ENCODE measurements at places on chromosomes 12 and 14.

GRCh38 chr14:97306760-97307246 is 509.6 kb downstream of the VRK1 start:
- DNase-seq, result no peak

DNA sequence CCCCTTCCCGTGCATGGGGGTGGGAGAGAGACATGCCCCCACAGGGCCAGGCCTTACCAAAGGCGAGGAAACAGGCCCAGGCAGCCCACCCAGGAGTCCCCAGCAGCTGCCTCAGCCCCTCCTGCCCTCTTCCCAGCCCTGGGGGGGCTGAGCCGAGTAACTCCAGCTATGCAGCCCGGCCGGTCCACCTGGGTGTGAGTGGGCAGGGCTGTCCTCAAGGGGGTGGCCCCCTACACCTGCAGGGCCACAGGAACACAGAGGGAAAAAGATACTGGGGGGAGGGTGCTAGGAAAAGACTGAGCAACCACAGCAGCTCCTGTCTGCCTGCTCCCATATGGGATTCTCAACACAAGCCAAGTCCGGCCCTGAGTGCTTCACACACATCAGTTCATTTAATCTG is 7.6 kb downstream of the FIGNL2 start:
- no peak for DNase-seq

DNA sequence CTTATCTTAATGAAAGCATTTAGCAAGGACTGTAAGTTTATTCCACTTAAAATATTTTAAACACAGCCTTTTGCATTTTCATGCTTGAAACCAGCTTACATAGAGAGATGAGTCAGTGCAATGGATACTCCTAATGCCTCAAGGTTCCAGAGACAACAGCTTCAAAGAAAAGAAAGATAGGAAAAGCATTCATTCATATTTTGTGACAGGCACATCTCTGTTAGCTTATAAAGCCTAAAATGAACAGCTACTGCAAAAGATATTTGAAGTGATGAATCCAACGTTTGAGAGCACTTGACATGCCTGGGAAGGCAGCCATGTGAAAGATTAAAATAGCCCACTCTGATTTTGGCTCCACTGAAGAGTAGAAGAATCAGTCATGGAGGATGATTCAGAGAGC is 814.5 kb downstream of the RPS29 start:
- DNase-seq, result no peak

GRCh38 chr12:27951898-27952297 is 20.6 kb downstream of the PTHLH start:
- DNase-seq, result no peak

- peak; percentile 18 for DNase-seq
Observed at GRCh38 chr12:52380271-52380694, 5.2 kb downstream of the KRT84 start.

DNA sequence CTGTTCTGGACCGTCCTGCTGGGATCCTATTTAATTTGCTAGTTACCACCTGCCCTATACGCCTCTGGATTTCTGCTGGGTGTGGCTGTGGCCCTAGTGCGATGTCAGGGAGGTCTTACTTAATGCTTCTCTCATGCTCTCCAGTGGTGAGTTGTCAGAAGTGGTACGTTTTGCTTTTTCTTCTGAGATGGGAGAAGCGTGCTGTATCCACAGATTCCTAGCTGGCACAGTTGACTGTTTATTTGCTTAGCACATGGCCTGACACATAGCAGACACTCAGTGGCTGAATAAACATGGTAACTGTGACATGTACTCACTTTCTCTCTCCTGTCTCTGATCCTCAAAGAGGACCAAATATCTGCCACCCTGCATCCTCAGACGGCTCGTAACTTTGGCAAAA is 107.3 kb downstream of the CACNA1C start:
- DNase-seq, result no peak

- no peak for DNase-seq
Observed at GRCh38 chr12:5244513-5244972, 187.4 kb upstream of the NTF3 start.

DNA sequence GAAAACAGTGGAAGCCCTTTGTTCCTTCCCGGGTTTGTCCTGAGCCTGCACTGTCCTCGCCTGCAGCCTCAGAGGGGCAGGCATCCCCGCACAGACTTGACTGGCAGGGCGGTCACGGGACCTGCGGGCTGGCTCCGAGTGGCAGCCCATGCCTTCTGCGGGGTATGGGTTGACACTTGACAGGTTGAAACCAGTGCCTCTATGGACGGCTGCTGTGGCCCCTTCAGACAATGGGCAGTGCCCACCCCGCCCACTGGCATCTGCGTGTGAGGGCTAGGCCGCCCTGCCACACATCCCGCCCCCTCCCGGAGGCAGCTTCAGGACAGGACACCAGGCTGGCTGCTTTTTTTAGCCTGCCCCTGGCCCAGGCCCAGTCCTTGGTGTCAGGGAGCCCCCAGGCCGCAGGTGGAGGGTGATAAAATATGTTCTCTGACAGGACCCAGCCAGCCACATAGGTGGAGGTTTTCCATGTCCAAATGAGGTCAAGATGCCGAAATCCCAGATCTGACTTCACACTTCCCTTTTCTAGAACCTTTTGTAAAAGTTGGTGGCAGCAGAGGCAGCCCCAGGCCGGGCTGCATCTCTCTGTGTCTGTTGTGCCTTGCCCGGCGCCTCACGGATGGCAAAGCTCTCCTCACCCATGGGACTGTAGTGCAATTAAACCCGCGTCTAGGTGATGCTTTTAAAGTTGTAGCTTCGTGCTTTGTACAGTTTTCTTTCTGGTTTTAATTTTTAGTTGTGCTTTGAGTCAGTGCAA is 10.0 kb downstream of the ANKRD9 start:
- no peak for DNase-seq

DNA sequence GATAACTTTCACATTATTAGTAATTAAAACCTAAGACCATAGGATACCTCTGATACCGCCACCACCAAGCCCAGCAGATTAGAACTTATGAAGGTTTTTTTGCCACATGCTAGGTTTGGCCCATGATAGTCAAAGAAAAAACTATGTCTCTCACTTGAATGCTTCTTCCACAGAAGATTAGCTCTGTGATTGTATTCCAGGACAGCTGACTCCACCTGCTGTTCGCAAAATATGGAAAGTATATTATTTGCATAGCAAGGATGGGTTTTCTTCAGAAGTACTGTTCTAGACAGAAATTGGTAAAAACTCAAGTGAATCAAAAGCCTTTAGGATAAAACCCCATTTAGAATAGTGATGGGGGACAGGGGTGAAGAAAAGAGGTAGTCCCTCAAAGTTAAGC is 42.2 kb downstream of the PPFIBP1 start:
- no peak for DNase-seq

DNA sequence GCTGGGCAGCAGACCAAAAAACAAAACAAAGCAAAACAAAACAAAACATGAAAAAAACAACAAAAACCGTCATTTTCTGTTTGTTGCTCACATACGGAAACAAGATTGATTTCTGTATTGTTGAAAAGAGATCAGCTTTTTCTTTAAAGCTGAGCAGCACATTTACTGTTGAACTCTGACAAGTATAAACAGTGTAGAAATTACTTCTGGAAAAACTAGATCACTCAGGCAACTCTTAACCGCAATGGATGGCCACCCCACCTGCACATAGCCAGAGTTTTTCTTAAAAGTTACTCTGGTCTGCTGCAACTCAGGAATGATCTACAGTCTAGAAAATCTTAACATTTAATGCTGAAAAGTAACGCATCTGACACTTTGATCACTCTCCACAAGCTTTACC is 80.9 kb downstream of the PPM1H start:
- no peak for DNase-seq

- no peak for DNase-seq
Observed at GRCh38 chr14:32404784-32405573, 75.9 kb downstream of the AKAP6 start.

GRCh38 chr14:82126006-82126405 is 592.4 kb upstream of the SEL1L start:
- DNase-seq, result no peak

- no peak for DNase-seq
Observed at GRCh38 chr12:111028830-111029229, 108.5 kb upstream of the MYL2 start.

DNA sequence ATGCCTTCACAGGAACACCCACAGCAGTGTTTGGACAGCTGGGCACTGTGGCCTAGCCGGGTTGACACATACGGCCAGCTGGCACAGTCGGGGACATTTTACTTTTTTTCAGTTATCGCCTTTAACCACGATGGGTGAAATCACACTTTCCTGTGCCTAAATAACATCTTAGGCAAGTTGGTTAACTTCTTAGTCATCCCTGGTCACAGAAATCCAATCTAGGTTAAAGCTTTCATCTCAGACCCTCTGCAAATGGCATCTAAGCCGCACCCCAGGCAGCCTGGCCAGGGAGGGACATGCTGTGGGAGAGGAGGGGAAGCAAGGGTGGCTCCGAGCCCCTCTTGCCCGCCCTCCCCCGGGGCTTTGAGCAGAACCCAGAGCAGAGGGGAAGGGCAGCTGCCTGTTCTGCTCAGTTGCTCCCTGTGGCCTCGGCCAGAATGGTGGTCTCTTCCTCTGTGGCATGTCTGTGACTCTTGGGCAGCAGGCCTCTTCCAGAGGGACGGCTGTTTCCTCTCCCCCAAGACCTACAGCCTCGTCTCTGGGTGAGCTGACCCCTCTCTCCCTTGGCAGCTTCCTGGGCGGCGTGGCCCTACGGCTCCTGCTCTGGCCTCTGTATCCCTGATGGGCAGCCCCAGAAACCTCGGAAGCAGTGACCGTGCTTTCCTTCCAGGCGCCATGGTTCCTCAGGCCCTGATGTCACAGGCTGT is 85.4 kb upstream of the DYNC1H1 start:
- no peak for DNase-seq

- no peak for DNase-seq
Observed at GRCh38 chr12:103881261-103881660, 40.2 kb upstream of the NT5DC3 start.

DNA sequence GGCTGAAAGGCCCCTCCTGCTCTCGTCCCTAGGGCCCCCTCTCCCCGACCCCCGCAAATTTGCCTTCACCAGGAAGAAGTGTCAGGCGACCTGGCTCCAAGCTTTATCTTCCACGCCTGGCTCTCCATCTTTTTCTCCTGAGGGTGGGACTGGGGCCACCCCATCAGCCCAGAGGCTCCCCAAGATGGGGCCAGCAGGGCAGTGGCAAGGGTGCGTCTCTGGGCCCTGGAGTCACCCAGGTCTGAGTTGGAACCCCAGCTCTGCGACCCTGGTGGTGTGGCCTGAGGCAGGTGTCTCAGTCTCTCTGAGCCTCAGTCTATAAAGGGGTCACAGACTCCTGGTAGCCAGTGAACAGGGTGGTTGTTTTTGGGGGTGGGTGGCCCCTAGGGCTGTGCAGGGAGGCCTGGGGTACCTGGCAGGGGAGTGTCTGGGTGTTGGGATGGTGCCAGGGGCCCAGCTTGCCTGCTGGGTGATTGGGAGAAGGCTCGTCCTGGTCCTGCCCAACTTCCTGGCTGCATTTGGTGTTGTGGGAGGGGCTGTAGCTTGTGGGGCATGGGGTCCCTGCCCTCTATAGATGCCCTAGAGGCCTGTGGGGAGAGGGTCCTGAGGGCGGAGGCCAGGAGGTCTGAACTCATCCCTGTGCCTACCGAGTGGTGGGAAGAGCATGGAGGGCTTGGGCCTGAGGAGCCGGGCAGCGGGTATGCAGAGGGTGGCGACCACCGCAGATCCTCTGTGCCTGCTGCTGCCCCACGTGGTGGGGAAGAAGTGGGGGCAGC is 7.6 kb downstream of the KIF26A start:
- no peak for DNase-seq

DNA sequence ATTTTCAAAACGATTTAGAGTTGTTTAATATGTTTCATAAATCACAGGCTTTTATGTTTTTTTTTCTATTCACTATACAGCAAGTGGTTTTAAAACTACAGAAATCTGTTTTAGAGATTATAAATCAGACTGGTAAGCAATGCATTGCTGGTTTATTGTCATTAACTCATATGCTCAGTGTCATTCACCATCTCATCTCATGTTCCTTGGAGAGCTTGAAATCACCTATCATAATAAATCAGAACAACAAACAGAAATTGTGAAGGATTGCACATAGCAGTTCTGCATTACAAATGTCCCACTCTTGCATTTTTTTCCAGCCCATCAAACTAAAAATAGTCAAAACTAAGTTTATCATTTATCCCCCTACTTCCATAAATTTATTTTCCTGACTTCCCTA is 470.8 kb downstream of the FSCB start:
- no peak for DNase-seq

- DNase-seq, result no peak
Observed at GRCh38 chr14:94934276-94934810, 164.4 kb upstream of the GSC start.

- no peak for DNase-seq
Observed at GRCh38 chr12:106044773-106045172, 94.0 kb downstream of the NUAK1 start.

- DNase-seq, result no peak
Observed at GRCh38 chr14:61584331-61584741, 111.0 kb upstream of the HIF1A start.

- no peak for DNase-seq
Observed at GRCh38 chr14:79586416-79586815, 624.9 kb downstream of the DIO2 start.

DNA sequence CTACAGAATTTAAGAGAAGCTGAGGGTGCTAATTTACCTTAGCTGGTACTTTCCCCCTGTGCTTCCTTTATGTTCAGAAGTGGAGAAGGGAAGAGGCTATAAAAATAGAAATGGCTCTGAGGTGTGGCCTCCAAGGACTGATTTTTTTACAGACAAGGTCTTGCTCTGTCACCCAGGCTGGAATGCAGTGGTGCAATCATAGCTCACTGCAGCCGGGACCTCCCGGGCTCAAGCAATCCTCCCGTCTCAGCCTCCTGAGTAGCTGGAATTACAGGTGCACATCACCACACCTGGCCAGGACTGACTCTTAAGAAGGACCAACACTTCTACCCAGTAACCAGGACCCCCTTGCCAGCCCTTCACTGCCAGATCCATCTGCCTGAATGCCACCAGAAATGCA is 23.9 kb upstream of the NAP1L1 start:
- DNase-seq, result no peak

DNA sequence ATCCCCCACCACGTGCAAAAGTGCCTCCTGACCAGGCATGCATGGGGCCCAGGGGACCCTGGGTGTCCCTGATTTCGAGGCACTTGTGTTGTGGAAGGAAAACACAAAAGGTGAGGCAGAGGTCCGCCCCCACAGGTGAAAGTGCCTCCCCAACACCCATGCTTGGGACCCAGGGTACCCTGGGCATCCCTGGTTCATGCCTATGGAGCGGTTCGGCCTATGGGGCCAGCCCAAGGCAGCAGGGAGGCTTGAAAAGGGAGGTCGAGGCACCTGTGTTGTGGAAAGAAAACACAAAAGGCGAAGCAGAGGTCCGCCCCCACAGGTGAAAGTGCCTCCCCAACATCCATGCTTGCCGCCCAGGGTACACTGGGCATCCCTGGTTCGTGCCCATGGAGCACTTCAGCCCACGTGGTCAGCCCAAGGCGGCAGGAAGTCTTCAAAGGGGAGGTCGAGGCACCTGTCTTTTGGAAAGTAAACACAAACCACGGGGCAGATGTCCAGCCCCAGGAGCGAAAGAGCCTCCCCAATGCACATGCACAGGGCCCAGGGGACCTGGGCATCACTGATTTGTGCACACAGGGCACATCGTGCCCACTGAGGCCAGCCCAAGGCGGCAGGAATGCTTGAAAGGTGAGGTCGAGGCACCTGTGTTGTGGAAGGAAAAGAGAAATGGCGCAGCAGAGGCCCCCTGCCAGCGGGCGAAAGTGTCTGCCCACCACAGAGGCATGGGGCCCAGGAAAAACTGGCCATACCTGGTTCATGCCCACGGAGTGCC is 375.5 kb downstream of the ALG10 start:
- no peak for DNase-seq

All from DND-41 (cell line).